ENCODE measurements at places on chromosomes 6 and 20.

- no peak for DNase-seq
These were observed 51.9 kb downstream of the L3MBTL3 start for GRCh38 chr6:130070326-130070725.

DNA sequence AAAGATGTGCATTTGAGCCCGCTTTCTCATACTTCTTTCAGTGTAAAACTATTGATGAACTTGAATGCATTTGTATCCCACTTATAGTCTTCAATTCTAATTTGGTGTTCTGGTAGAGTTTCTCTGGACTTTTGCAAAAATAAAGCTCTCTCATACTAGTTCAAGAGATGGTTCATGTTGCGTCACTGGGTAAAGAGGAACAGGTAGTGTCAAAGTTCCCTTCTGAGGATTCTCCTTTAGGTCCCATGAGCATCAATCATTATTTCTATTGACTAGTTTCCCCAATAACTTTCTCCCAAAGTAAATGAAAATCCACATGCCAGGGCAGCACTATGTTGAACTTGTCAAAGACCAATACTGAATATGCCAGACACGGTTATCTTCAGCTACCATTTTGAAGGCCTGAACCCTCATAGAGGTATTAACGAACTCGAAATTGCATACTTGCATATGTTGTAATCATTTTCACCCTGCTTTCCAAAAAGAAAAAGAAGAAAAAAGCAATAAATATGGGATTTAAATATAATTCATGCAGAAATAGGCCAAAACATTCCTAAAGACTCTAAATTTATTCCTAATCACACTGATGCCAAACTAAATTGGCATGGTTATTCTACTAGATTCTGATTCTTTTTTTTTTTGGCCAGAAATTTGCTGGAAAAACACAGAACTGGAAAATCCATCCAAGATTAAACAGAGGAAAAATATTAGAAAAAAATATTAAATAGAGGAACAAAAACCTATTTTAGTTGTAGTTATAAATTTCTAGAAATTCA is 84.5 kb downstream of the SGK1 start:
- DNase-seq = no peak

DNA sequence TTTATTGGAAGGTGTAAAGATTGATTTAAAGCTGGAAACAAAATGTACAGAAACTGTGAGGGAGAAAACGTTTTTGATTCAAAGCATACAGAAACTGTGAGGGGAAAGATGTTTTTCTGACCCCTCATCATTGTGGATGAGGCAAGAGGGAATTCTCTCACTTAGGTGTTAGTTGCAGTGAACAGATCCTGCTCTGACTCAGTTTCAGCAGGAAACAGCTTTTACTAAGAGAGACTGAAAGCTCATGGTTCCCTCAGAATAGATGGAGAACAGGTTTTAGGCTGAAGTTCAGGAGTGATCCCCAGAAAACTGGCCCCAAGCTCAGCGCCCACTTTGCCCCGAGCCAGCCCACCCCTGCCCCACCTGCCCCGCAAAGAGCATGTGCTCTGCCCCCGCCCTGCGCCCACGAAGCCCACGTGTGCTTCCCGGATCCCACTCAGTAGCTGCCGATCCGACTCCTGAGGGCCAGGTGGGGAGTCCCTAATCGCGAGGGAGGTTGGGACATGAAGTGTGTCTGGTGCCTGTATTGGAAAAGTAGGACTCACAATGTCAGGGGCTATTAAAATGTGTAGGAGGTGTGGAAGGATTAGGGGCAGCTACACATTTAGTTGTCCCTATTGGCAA is 41.2 kb downstream of the DUSP22 start:
- DNase-seq = no peak

- no peak for DNase-seq
These were observed 36.2 kb upstream of the BAG2 start for GRCh38 chr6:57135885-57136284.

DNA sequence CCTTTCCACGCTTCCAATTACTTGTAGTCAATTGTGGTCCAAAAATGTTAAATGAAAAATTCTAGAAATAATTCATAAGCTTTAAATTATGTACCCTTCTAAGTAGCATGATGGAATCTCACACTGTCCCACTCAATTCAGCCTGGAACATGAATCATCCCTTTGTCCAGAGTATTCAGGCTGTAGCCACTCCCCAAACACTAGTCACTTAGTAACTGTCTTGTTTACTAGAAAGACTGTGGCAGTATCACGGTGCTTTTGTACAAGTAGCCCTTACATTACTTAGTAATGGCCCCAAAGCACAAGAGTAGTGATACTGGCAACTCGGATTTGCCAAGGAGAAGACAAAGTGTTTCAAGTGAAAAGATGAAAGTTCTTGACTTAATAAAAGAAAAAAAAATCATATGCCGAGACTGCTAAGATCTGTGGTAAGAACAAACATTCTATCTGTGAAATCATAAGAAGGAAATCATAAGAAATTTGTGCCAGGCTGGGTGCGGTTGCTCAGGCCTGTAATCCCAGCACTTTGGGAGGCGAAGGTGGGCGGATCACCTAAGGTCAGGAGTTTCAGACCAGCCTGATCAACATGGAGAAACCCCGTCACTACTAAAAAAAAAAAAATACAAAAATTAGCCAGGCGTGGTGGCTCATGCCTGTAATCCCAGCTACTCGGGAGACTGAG is 168.5 kb upstream of the SIM1 start:
- no peak for DNase-seq

DNA sequence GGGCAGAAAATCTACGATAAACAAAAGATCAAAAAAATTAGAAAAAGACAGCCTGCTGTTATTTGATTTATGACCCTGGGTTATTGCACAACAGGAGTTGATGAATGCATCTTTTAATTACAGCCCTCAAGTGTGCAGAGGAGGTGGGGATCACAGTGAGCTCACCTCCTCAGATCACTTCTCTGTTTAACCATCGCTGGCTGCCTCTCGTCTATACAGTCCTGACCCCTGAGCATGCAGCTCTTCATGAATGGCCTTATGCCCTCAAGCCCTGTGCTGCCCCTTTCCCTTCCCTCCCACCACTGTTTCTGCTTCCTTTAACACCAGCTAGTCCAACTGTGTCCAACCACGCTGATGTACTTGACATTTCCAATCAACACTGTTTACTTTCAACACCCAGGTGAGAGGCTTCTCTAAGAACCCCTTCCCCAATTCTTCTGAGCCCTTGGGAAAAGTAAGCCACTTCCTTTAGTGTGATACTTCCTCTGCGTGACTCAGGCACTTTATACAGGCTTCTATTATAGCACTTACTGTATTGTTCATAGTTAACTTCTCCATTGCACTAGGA is 60.6 kb upstream of the RIPOR2 start:
- DNase-seq = no peak

GRCh38 chr6:35451354-35452182 is 570 bp upstream of the FANCE start:
- no peak for DNase-seq

DNA sequence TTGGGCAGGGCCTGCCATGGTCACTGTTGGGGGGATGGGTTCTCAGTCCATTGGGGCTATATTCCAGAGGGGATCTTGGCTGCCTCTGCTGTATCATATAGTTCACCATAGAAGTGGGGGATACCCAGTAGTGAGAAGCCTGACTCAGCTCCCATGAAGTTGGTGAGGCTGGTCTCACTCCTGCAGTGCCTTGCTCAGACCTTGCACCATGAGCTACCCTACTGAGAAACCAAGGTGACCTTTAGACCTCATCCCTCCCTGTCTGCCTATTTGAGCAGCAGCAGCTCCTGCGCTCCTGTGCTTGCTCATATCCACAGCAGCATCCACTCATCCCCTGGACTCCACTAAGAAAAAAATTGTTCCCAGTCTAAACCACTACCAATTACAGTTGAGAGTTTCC is 56.0 kb upstream of the HEY2 start:
- no peak for DNase-seq

GRCh38 chr6:150857062-150857944 is 8.2 kb upstream of the MTHFD1L start:
- no peak for DNase-seq

DNA sequence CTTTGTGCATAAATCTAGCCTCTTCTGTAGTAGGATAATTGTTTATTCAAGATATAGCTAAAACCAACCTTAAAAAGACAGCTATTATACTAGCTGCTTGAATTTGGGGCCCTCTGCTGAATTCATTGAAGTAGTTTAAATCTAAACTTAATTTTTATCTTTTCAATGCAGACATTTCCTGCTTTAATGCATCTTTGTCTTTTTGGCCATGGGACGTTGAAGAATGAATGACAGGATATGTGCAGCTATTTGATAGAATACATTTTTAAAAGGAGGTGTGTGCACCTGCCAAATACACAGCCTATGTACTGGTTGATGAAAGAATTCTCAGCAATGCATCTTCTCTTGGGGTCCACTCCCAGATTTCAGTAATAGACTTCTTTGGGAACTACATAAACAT is 524.9 kb downstream of the PHF3 start:
- no peak for DNase-seq

- no peak for DNase-seq
These were observed 4.8 kb upstream of the ADGB start for GRCh38 chr6:146593986-146594385.

- no peak for DNase-seq
These were observed 189.7 kb downstream of the EDN1 start for GRCh38 chr6:12479881-12480280.

- no peak for DNase-seq
These were observed 34.5 kb downstream of the SLX4IP start for GRCh38 chr20:10469599-10469998.

DNA sequence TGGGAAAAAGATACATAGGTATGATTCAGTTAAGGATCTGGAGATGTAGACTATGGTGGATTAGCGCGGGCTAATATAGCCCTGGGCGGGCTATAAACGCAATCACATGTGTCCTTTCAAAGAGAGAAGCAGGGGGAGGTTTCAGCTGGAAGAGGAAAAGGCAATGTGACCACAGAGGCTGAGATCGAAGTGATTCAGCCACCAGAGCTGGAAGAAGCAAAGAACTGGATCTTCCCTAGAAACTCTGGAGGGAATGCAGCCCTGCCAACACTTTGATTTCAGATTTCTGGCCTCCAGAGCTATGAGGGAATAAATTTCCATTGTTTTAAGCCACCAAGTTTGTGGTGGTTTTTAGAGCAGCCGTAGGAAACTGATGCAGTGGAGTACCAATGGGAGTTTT is 81.5 kb upstream of the NHSL1 start:
- DNase-seq = no peak

DNA sequence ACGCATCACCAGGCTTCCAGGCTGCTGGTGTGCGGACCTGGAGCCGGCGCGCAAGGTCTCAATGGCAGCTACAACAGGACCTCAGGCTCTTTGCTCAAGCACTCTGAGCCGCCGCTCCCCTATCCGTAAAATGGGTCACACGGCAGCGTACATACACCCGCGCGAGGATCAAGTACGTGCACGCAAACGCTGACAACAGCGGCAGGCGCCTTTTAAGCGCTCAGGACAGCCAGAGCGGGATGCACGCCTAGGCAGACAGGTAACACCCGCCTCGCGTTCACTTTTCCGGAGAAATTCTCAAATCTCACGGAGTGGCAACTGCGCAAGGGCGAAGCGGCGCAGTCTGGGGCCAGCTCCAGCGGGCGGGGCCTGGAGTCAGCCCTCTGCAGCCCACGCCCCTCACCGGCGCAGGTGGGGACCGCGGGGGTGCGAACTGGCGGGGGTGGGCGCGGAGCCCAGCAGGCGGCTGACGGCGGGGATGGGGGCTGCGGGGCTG is 535 bp downstream of the EXOC2 start:
- DNase-seq = peak; percentile 37

- no peak for DNase-seq
These were observed 1.4 kb upstream of the MARCKS start for GRCh38 chr6:113855500-113856374.

Data from activated CD8-positive, alpha-beta memory T cell treated with anti-CD3 and anti-CD28 coated beads for 48 hours (primary cell).